ENCODE measurements at places on chromosomes 3 and 15. TPM values are rescaled to one million over a fixed set of nuclear protein-coding genes. Genes with fewer than 3 reads are reported as not detected.

Gene GOLGA8Q
- total RNA-seq = 0.54 TPM

Gene NEIL1
- 24.7 TPM for total RNA-seq

Gene CCDC54
- total RNA-seq = not detected

Gene EXD1
- not detected for total RNA-seq

Gene CLDN1
- not detected for total RNA-seq

Gene STAG1
- total RNA-seq = 51.4 TPM

Gene DPPA2
- total RNA-seq = not detected

Gene FRMD4B
- total RNA-seq = 0.65 TPM

Gene GHSR
- not detected for total RNA-seq

Gene GASK1A
- total RNA-seq = 24.3 TPM

Gene CLEC3B
- total RNA-seq = not detected

Gene SH2D7
- total RNA-seq = not detected

Gene CCDC66
- 17.1 TPM for total RNA-seq

Gene CNTN4
- not detected for total RNA-seq

Gene SMCO1
- not detected for total RNA-seq

Gene GPR171
- not detected for total RNA-seq

Gene PLSCR5
- total RNA-seq = 98.5 TPM

Gene OR5K3
- total RNA-seq = not detected

Gene FAH
- 21.6 TPM for total RNA-seq

Gene MUC20
- total RNA-seq = 1.1 TPM

Gene ZBTB47
- total RNA-seq = 61.3 TPM

Gene IL17RE
- total RNA-seq = 50.6 TPM

Gene IL17RB
- 0.11 TPM for total RNA-seq

Gene TMCO5A
- total RNA-seq = not detected

Gene SLITRK3
- total RNA-seq = not detected

Gene UBA3
- total RNA-seq = 83.6 TPM

Gene CDHR4
- 1.2 TPM for total RNA-seq

Gene PLAAT1
- total RNA-seq = not detected

Gene THSD4
- total RNA-seq = 67.5 TPM

Gene DNAJB8
- total RNA-seq = not detected

Gene C3orf18
- total RNA-seq = 7.4 TPM

Gene CLDN11
- 2.4 TPM for total RNA-seq

Gene MYO5A
- total RNA-seq = 31.0 TPM

Gene ALDH1L1
- total RNA-seq = 0.39 TPM

Gene TRIM42
- not detected for total RNA-seq

Gene DNAH1
- 7.9 TPM for total RNA-seq

Gene ZDHHC3
- total RNA-seq = 202 TPM

Gene CAMK1
- total RNA-seq = 2.5 TPM

Gene VIPR1
- 0.33 TPM for total RNA-seq

Gene LRRIQ4
- total RNA-seq = under 0.01 TPM
